ENCODE measurements at places on chromosomes 6 and 20.

DNA sequence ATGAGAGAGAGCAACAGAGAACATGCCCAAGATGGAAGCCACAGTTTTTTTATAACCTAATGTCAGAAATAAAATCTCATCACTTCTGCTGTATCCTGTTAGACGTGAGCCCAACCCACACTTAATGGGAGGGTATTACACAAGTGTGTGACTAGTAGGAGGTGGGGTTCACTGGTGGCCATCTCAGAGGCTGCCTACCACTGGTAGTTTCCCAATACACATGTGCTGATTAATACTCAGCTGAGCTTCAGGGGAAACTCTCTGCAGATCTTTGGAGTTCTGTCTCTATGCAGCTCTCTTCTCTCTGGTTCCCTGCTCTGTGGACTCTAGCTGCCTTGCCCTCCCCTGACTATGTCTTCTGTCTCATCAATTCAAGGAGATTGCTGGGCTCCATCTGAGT lies 35.7 kb downstream of the CNBD2 start:
- no peak for DNase-seq

- no peak for DNase-seq
Observed at GRCh38 chr6:168990019-168990751, 263.5 kb downstream of the THBS2 start.

- DNase-seq = no peak
Observed at GRCh38 chr20:43558412-43559146, at the start of gene SGK2. SGK2 (plus strand) TSS chr20:43559027; CDS start chr20:43566496, 7,469 bp downstream.

DNA sequence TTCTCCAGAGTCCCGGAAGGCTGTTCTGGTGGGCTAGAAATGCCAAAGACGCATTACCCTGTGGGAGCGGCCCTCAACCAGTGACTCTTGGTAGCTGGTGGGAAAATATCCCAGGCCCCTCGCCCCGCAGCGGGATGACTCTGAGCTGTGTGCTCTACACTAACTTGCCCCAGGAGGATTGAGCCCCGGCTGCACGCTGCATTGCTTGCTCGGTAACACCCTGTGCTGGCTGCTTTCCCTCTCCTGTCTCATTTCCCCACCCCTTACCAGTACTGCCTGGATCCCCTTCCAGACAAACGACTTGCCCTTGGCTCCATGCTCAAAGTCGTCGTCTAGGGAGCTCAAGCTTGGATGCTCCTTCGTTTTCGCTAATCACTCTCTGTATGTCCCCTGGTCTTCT lies 411.8 kb upstream of the SULF2 start:
- no peak for DNase-seq

DNA sequence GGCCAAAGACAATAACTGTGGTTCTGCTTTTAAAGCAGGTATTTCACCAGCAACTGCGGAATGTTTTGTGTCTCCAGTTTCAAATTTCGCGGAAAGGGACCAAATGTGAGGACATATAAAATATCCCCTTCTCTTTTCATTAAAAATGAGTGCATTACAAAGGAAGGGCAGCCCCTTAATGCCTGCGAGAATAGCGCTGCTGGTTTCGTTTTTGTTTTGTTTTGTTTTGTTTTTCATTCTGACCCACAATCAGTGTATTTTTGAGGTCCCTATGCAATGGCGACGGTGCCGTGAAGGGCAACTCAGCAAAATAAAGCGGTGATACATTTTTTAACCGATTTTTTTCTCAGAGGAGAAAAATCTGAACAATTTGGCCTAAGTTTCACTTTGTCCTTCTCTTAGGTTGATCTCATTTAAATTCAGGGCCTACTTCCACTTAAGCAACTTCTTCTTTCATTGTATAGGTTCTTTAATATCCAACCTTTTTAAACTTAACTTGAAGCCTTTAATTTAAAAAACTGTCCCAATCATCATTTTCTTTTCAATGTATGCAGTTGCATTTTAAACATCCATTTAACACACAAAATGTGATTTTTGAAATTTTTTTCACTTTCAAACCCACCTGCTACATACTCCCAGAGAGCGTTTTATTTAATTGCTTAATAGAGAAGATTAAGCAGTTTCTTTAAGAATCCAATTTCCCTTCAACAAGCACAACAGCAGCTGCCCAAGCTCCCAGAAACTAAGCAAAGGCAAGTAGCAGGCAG lies 2.9 kb upstream of the HIVEP2 start:
- DNase-seq = no peak

- DNase-seq = peak; percentile 23
Observed at GRCh38 chr6:89148016-89148750, 2.3 kb downstream of the PM20D2 start.

GRCh38 chr6:167706313-167707109 lies 120.2 kb upstream of the AFDN start:
- peak; percentile 58 for DNase-seq

GRCh38 chr20:36645353-36645752 lies 643 bp downstream of the SLA2 start:
- DNase-seq = no peak

- DNase-seq = no peak
Observed at GRCh38 chr6:35011096-35012041, 122.3 kb downstream of the ANKS1A start.

GRCh38 chr6:33547499-33547898 lies 32.6 kb downstream of the BAK1 start:
- no peak for DNase-seq
